ENCODE measurements at places on chromosomes 3 and 15. TPM values are rescaled to one million over a fixed set of nuclear protein-coding genes. Genes with fewer than 3 reads are reported as not detected.

GRCh38 chr15:35279811-35280210 lies 194.7 kb upstream of the NANOGP8 start:
- no peak for DNase-seq

- peak; percentile 87 for DNase-seq
Measured at GRCh38 chr15:82051664-82052063, 5.8 kb upstream of the MEX3B start.

DNA sequence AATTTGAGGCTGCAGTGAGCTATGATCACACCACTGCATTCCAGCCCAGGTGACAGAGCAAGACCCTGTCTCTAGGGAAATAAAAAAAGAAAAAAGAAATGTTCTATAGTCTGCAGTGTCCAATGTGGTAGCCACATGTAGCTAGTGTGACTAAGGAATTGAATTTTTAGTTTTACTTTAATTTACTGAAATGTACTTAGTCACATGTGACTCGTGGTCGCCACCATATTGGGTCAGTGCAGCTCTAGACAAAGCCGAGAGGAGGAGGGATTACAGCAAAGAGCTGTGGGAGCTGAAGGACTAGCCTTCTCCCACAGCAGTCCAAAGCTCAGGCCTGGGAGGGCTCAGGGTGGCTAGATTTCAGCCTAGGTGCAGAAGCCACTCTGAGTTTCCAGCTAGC lies 65.9 kb upstream of the NTRK3 start:
- DNase-seq: no peak

DNA sequence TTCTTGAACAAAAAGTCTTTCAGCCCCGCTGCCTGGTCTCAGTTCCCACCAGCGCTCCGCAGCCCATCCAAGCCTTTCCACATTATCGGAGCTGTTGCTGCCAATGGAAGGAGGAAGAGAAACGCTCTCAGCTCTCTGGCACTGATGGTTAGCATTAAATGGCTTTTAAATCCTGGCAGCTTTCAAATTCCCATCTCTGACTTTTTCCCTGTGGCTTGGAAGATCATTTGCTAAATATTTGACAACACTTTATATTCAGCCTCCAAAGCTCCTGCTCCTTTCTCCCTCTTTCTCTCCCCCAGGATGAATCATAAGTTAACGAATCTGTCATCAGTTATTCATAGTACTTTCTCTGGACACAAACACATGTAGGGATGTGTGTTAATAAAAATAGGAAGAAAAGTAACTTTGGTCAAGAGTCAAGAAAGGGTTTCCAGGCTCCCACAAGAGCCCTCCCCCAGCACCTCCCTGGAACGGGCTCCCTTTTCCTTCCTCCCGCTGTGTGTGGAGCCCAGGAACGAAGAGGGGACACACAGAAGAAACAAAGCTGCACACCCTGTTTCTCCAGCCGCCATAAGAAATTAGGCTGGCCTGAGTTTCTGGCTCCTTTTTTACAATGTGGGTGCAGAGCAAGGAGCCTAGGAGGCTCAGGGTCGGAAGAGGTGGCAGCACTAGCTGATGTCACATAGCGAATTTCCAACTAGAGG lies 47.6 kb upstream of the TSEN2 start:
- no peak for DNase-seq

DNA sequence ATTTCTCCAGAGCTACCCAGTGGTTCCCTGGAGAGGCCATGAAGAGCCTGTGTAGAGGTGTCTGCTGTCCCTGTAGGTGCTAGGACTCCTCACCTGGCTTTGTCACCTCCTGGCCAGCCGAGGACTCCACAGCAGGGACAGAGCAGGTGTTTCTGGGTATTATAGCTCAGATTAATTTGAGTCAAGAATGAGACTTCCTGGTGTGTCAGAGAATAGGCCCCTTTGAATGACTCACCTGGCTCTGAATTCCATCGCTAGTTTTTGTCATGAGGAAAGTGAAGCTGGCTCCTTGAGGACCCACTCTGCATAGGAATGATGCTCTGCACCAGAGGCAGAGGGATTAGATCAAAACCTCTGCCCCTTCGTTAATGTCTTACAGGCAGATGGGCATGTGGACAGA lies 167.5 kb upstream of the TOPAZ1 start:
- no peak for DNase-seq

JMJD7 gene
- 1.7 TPM for total RNA-seq
